ENCODE measurements at places on chromosomes 16 and 17.

DNA sequence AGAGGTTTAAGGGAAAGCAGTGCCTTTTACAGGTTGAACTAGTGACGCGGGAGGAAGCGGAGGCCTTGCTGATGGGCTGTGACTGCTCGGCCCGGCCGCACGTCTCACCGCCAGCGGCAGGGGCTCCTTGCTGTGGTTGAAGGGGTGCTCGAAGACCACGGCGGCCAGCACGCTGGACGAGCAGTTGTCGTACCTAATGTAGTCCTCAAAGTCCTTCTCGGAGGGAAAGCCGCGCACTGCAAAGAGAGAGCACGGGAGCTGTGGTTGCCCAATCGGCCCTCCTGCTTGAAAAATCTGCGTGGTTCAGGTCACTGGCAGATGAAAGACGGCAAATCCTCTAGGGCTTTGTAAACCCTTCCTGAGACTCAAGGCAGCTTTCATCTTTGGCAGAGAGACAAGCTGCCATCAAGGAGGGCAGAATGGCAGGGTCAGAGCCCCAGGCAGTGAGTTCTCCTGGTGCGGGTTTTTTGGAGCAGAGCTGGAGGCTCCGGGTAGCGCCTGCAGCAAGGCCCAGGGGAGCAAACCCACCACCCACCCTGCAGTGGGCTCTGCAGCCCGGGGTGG is 16.1 kb downstream of the ABCA3 start:
- DNase-seq, result no peak

- no peak for DNase-seq
Measured at GRCh38 chr16:87160701-87161337, 156.4 kb downstream of the C16orf95 start.

GRCh38 chr17:6502142-6502541 is 54.2 kb downstream of the PITPNM3 start:
- no peak for DNase-seq

GRCh38 chr16:4548124-4548523 is 8.0 kb upstream of the C16orf96 start:
- no peak for DNase-seq

- DNase-seq, result no peak
Measured at GRCh38 chr16:1769402-1770300, 1.7 kb downstream of the NME3 start.

- DNase-seq, result no peak
Measured at GRCh38 chr17:28996554-28997096, 9.2 kb downstream of the SEZ6 start.

DNA sequence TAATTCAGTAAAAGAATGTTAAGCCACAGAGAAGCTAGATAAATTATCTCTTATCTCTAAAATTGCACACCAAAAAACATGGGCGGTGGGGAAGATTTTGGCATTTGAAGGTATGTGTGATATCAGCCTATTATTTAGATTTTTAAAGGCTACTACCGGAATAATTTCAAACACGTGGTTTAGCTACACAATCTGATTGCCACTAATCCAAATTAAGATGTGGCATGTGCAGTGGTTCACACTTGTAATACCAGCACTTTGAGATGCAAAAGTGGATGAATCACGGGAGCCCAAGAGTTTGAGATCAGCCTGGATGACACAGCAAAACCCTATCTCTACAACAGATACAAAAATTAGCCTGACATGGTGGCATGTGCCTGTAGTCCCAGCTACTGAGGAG is 584.5 kb downstream of the HS3ST4 start:
- no peak for DNase-seq

DNA sequence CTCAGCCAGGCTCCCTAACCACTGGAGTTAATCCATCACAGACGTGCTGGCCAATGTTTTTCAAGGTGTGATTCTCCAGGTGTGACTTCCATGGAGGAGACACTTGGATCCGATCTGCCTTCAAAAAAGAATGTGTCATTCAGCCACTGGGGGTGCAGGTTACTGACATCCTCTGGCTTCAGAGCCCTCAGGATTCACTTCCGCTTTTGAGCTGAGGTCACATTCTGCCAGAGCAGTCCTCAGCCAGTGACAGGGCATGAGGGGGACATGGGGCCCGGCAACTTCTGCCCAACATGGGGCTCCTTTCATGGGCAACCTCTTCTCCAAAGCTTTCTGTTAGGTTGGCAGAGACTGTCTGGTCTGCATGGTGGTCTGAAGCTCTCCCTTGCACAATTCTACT is 81.4 kb downstream of the GRIN2A start:
- DNase-seq, result no peak

DNA sequence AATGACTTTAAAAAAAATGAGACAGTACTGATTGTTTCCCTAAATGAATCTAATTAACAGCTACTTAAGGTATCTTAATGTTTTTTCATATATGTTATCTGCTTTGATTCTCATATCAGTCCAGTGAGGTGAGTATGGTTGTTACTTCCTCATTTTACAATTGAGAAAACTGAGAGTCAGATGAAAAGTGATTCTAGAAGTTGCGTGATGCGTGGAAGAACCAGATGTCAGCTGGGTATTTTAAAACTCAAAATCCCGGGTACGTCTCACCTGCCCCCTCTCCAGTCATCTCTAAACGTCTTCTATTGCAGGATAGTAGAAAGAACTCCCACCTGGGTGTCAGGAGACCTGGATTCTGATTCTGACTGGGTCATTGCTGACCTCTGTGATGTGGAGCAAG is 89.2 kb downstream of the MAP2K6 start:
- no peak for DNase-seq

- no peak for DNase-seq
Measured at GRCh38 chr16:79628501-79628975, 28.0 kb upstream of the MAF start.

DNA sequence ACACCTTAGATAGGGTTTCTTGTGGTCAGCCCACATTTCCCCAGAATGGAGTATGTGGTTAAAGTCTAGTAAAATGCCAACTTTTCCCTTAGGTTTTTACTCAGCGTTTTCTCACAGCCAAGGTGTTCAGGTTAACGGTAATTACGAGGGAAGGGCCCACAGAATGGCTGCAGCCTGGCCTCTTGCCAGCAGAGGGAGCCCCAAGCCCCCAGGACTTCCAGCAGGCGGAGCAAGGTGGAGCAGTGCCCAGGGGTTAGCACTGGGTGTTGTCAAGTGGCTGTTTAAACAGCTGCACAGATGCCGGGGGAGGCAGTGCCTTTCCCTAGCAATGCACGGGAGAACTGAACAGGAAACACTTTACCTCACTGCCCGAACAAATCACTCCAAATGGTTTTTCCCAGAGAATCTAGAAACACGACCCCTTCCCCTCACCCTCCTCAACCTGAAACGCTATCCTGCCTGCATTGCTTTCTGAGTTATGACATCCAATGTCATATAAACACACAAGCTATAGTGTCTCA is 6.6 kb downstream of the PHB1 start:
- peak; percentile 85 for DNase-seq

- DNase-seq, result no peak
Measured at GRCh38 chr17:71164561-71164960, 956.3 kb upstream of the SOX9 start.

GRCh38 chr17:70168977-70169708 is at the start of gene KCNJ2:
Gene KCNJ2, plus strand, starts transcription at chr17:70169532. Its CDS starts 5,508 bp downstream, at chr17:70175040.
- peak; percentile 11 for DNase-seq

GRCh38 chr16:15775209-15775608 is 81.6 kb downstream of the MYH11 start:
- DNase-seq, result no peak

GRCh38 chr17:45923511-45924268 is 29.3 kb downstream of the MAPT start:
- DNase-seq, result no peak

GRCh38 chr16:87127061-87127765 is 190.0 kb downstream of the C16orf95 start:
- DNase-seq, result no peak

- DNase-seq, result no peak
Measured at GRCh38 chr17:81684442-81684911, 666 bp downstream of the HGS start.

GRCh38 chr16:51845586-51846305 is 694.7 kb upstream of the SALL1 start:
- no peak for DNase-seq

DNA sequence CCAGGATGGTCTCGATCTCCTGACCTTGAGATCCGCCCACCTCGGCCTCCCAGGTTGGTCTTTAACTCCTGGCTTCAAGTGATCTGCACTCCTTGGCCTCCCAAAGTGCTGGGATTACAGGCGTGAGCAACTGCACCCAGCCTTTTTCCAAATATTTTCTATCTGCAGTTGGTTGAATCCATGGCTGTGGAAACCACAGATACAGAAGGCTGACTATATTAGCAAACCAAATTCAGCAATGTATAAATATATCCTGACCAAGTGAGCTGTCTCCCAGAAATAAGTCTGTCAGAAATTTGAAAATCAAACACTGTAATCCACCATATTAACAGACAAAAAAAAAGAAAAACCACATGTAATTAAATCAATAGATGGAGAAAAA is 9.6 kb downstream of the CFDP1 start:
- DNase-seq, result no peak

DNA sequence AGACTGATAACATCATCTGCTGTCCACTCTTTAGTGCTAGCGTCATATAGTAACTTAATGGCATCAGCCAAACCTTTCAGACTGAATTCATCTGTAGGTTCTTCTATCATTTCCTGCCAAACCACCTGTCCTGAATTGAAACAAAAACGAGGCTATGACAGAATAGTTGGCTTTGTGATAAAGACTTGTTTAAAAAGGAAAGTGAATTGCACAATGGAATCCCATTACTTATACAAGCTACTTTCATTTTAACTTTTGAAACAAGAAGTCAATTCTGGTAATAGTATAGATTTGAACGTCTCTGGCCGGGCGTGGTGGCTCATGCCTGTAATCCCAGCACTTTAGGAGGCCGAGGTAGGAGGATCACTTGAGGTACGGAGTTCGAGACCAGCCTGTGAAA is 18.2 kb downstream of the LASP1NB start:
- DNase-seq, result no peak

DNA sequence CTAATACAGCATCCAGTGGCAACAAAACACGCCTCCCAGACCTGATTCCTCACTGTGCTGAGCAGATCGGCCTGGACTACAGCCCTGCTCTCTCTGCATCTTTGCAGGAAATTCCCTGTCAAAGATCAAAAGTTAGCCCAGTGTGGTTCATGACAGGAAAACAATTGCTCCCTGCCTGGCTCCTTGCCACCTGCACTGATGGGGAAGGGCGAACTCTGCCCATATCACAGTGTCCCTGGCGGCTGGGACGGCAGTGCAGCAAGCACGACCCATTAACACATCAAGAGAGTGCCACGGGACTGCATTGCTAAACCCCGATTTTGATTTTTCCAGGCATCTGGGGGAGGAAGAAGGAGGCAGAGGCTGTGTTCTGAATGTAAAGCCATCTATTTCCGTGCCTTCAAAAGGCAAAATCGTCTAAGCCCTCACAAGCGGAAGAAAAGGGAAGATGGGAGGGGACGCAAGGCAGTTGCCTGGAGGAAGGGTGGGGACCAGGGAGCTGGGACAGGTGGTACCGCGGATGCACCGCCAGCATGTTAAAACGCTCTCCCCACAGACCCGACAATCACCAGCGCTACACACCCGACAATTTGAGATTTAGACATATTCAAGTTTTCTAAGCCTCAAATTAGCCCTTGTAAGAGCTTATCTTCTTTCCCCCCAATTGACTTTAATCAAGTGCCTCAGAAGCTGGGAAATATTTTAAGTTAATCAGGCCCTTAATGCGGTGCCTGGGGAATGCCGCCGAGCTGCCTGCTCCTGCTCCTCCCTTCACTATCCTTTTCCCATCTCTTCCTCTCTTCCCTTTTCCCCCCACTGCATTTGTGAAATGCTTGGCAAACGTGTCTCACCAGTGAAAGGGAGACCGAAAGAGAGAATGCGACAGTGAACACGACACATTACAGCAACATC is 238.8 kb upstream of the CDH5 start:
- DNase-seq, result no peak

- DNase-seq, result peak; percentile 42
Measured at GRCh38 chr17:50779747-50780353, 12.5 kb upstream of the ANKRD40CL start.

- DNase-seq, result no peak
Measured at GRCh38 chr17:51142597-51142996, 10.8 kb upstream of the NME1 start.

- DNase-seq, result no peak
Measured at GRCh38 chr16:85878875-85879274, 20.1 kb upstream of the IRF8 start.

DNA sequence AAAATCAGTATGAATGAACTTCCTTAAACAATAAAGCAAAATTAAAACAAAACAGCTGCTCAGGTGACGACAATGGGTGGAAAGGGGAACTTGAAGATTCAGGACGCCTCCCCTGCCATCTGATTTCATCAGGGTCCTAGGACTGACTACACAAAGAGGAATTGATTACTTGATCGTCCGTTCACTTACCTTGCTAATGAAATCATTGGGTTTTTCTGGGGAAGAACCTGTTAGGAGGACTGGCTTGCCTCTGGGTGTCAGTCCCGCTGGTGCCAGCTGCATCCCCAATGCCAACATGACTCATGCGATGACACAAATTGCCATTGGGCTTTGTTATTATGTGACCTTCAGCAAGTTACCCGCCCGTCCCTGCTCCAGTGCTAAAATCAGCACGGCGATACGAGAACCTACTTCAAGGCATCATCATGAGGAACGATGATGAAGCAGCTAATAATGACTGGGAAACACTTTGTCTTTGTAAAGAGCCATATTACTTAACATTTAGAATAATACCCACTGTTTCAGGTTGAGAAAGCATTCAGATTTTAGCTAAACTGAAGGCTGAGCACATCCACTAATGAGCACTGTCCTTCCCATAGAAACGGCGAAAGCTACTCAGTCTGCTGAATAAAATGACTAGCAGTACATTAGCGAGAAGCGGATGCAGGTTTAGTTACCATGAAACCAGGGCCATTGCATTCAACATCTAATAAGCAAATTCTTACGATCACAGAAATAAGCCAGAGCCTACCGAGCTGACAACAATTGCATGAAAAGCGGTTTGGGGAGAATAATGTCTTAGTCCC is 139.4 kb downstream of the ZFHX3 start:
- DNase-seq, result no peak

DNA sequence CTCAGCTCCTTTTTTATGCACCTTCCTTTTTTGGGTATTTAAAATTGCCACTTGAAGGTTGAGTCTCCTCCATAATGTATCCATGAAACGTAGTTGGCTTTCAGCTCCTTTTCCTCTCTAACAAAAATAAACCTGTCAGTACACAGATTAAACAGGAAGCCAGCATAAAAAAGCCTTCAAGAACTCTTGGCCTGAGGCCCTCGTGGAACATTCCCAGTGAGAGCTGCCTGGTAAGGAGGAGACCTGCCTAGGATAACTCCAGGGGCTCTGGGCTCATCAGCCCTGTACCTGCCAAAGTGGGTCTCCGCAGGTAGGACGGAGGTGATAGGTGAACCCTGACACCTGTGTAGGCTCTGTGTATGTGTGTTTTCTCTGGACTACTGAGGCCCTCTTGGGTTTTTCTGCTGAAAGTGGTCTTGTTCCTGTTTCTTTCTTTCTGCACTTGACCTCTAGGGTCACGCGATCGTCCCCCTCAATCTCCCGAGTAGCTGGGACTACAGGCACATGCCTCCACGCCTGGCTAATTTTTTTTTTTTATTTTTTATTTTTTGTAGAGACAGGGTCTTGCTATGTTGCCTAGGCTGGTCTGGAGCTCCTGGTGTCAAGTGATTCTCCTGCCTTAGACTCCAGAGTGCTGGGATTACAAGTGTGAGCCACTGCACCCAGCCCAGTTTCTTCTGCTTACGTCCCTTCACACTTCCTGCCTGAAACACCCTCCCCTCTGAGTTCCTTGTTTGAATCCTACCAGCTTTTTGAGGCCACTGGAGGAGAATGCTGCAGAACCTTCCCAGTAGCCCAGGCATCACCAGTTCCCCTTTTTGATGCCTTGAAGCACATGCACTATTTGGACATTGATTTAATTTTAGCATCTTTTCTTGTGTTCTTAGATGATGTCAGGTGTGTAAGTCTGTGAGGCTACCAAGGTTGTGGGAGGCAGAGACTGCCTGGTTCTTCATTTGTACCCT is 9.8 kb downstream of the PGS1 start:
- no peak for DNase-seq

Measured in activated CD4-positive, alpha-beta T cell treated with anti-CD3 and anti-CD28 coated beads, Interleukin-2, amount 50 U/mL, for 1 hour (primary cell).